ENCODE measurements at places on chromosomes 13 and 19.
A peak's percentile ranks its signal among the peaks of the same experiment; 100 is the strongest.

GRCh38 chr13:91904597-91904996 lies 506.2 kb downstream of the GPC5 start:
- DNase-seq = no peak

DNA sequence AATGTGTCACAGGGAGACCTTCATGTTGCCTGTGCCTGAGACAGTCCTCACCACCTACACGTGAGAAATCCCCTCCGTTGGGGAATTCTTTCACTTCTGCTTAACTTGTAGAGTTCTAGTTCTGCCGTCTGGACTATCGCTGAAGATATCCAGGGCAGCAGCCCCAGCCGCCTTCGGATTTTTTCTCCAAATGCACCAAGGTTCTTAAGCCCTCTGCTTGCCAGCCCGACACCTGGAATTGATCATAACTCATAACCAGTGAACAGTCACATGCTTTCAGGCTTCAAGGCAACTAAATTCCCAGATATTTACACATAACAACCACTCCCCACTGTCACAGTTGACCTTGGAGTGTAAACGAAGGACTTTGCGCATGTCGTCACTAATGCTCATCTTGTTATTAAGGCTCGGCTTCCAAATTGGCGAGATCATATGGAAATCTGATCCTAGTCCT lies 114.4 kb downstream of the RAB20 start:
- no peak for DNase-seq

DNA sequence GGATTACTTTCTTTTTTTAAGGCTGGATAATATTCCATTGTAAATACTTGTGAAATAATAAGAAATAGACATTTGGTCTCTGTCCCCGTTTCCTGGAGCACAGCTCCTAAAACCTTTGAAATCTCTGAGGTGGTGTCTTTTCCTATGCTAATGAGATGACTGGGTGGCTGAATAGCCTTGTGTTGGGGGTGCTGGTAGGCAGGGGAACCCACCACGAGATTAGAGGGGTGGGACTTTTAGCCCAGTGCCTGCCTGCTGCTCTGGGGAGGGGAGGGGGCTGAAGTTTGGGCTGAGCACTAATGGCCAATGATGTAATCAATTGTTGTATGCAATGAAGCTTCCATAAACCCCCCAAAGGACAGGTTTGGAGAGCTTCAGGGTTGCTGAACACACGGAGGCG lies 175.7 kb downstream of the FGF9 start:
- no peak for DNase-seq

- peak; percentile 80 for DNase-seq
These were observed 115.5 kb downstream of the CYSLTR2 start for GRCh38 chr13:48769107-48769704.

DNA sequence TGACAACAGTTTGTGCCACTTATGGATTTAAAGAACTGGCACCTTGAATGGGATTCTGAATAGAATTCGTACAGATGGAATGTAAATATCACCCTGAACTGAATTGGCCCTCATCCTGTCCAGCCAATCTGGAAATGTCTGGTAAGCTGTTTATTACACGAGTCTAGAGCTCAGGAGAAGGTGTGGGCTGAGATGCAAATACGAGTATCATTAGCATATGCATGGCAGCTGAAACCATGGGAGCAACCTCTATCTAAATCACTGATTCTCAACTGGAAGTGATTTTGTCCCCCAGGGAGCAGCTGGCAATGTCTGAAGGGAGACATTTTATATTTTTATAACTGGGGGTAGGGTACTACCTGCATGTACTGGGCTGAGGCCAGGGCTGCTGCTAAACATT lies 15.6 kb upstream of the VWA8 start:
- no peak for DNase-seq

GRCh38 chr19:45739498-45740439 lies 6.5 kb downstream of the MEIOSIN start:
- DNase-seq = no peak

GRCh38 chr19:14595558-14595957 lies 12.7 kb downstream of the CLEC17A start:
- no peak for DNase-seq

DNA sequence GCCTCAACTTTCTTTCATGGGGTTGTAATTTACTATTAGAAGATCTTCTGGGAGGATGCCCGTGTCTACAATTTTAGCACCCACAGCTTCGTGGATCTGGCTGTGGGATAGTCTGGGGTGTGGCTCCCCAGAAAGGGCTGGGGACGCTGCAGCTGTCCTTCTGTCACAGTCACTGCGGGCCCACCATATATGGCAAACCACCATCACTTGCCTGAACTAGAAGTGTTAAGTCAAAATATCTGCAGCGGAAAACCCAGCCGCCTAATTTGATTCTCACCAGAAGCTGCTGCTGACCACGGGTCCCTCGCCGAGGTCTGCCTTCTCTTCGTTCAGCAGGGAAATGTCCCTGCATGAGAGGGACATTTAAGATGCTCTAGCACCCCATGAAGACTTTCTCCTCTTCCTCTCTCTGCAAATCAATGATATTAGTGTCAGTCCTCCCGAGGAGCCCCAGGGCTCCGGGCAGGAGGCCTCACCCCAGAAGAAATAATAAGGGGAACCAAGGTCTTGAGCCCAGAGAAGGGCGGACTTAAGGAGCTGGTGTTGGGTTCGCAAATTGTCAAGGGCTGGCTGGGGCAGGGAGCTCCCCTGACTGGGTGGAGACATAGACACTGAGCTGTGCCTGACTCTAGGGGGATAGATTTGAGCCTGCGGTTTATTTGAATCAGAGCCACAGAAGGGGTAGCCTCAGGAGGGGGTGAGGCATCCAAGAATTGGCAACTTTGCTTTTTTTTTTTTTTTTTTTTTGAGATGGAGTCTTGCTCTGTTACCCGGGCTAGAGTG lies 3.0 kb upstream of the MATK start:
- no peak for DNase-seq

DNA sequence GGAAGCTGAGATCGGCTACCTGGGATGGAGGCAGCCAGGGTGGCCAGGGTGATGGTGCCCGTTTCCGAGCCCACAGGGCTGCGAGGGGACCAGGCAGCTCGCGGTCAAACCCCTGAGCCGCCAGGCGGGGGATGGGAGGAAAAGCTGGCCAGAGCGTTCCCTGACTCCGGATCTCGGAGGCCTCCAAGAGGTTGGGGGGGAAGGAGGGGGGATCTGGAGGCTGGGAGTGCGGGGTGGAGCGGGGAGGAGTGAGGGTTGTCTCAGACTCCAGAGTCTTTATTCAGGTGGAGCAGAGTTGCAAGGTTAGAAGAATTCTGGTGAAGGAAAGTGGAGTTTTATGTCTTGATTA lies 1.1 kb downstream of the CACNG7 start:
- DNase-seq = no peak

GRCh38 chr13:50810998-50811397 lies 32.5 kb downstream of the DLEU7 start:
- DNase-seq = no peak

DNA sequence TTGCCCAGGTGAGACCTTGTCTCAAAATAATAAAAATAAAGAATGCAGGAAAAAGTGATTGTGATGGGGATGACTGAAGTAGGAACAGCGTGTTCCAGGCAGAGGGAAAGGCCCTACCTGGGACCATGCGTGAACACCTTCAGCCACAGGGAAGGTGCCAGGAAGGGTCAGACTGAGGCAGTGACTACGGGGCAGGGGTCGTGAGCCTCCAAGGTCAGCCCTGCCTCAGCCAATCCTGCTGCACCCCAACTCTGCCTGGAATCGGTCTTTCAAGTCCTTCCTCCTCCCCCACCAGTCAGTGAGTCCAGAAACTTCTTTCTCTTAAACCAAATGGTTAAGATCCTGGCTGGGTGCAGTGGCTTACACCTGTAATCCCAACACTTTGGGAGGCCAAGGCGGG lies 16.1 kb upstream of the TLE2 start:
- DNase-seq = no peak

DNA sequence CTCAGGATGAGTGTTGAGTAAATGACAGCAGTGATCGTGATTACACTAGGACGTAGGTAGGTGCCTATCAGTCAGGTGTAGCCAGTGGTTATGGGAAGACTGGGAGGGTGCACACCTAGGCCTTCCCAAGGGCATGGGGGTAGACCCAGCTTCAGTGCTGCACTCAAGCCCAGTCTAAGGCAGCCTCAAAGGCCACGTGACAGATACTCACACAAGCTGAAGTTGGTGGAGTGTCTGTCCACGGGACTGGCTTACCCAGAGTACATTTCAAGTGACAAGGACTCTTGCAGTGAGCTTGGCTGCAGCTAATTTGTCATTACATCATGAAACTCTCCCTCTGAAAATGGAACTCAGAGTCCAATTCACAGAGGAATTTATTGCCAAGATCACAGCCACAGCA lies 118.3 kb downstream of the SHISA2 start:
- no peak for DNase-seq

- no peak for DNase-seq
These were observed 4.9 kb downstream of the ACTMAP start for GRCh38 chr19:40745402-40745780.

- DNase-seq = no peak
These were observed at the start of gene NTN5 for GRCh38 chr19:48672994-48673393. TSS of gene NTN5 (minus strand) at chr19:48673017. CDS start at chr19:48670986, 2,031 bp downstream.

DNA sequence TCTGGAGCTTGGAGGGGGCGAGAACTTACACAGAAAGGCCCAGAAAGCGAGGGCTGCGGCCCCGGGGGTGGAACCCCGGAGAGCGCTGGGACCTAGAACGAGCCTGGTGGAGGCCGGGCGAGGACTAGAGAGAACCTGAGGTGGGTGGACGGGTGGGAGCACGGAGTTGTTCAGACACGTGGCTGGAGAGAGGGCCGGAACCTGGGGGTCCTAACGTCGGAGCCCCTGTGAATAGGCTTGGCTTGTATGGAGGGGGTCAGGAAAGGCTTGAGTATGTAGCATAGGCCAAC lies 383 bp downstream of the ZNF581 start:
- DNase-seq = no peak

GRCh38 chr13:42271337-42272114 lies 426 bp upstream of the AKAP11 start:
- DNase-seq = peak; percentile 96

DNA sequence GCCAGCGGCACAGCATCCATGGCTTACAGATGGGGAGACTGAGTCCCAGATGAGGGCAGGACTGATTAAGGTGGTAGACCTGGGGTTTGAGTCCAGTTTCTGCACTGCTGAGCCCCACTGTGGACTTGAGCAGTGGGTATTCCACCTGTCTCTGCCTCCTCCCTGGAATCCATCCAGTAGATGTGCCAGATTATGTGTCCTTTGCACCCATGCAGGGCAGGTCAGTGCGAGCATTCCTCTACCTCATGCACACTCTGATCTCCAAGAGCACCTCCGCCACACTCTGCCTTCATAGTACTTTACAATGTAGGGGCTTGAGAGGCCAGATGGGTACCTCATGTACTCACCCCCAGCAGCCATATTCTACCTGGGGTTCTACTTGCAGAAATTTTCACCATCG lies 10.0 kb downstream of the ZSCAN22 start:
- no peak for DNase-seq

DNA sequence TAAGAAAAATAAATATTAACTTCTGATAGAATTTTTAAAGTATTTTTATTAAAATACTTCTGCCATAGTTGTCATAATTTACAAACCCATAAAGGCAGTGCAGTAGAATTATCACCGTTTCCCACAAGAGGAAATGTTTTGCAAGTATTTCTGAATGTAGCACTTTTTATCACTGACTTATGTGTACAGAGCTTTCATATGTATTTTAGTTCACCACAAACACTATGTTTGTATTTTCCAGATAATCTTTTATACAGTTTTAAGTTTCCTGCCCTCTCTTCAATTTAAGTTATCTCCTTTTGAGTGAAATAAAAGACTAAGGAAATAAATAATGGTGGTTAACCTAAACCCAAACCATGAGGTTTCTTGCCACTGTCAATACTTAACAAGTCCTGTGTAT lies 24.2 kb downstream of the MIPEP start:
- no peak for DNase-seq

DNA sequence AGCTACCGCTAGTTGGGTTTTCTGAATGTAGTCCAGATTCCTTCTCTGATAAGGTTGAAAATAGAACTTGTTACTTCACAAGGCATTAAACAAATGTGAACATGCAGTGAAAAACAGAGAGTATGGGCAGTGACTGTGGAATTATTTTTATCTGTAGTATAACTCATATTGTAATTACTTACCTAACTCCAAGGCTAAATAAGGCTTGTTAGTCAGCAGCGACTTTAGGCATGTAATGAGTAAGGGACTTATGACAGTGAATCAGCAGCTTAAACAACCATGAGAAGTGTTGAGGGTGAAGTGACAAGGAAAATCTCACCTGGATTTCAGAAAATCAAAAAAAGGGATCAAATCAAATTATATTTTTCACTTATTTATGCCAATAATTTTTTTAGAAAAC lies 1719.5 kb upstream of the MIR17HG start:
- DNase-seq = no peak

DNA sequence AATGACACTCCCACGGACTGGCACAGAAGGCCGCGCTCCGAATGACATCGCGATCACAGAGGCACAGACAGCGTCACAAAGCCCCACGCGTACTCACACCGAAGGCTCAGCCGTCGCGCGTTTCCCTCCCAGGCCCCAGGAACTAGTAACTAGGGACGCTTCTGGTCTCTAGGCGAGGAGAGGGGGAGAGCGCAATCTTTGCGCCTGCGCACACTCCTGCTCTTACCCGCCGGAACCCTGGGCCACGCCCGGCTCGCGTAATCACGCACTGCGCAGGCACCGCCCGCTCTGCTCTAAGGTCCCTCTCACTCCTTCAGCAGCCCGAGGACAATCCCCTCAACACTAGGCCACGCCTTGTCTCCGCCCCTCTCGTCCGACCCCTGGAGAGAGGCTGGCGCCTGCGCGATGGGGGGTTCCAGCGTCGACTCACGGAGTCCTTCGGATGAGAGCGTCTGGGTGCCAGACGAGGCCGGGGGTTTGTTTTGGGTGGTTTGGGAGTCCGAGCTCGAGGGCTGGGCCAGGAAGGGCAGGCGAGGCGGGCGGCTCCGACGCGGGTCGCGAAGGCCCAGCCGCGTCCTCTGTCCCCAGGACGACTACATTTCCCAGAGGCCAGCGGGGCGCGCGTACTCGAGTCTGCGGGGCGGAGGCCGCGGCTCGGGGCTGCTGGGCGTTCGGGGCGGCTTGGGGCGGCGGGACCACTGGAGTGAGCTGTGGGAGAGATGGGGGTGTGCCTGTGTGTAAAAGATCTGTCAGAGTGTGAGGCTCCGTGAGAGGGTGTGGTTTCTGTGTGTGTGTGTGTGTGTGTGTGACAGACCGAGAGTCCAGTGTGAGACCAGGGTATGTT lies at the start of gene ZNF471:
Gene ZNF471 (plus strand): TSS at position 410 of the 844 bp plus-strand sequence. CDS start 3,717 bp downstream, outside the sequence.
- peak; percentile 79 for DNase-seq

- no peak for DNase-seq
These were observed 3.0 kb upstream of the LILRA5 start for GRCh38 chr19:54315956-54316355.

- no peak for DNase-seq
These were observed 8.2 kb downstream of the KLHL26 start for GRCh38 chr19:18645035-18645511.

- DNase-seq = no peak
These were observed 34.3 kb downstream of the ATP4B start for GRCh38 chr13:113623491-113624234.

DNA sequence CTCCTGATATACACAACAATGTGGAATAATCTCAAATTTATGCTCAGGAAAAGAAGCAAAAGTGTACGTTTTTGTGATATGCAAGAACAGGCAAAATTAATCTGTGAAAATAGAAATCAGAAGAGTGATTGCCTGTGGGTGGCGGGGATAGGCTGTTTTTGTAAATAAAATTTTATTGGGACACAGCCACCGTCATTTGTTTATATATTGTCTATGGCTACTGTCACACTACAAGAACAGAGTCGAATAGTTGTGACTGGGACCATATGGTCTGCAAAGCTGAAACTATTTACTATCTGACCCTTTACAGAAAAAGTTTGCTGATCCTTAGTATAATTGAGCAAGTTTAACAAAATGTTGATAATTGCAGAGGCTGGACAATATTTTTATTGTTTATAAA lies 269.5 kb upstream of the HTR2A start:
- no peak for DNase-seq

- DNase-seq = no peak
These were observed 15.6 kb upstream of the SMARCA4 start for GRCh38 chr19:10945264-10945663.

All from central memory CD4-positive, alpha-beta T cell (primary cell).